ENCODE measurements at places on chromosomes 13 and 19.

- no peak for DNase-seq
These were observed 223.8 kb downstream of the TDRD3 start for GRCh38 chr13:60620611-60621395.

DNA sequence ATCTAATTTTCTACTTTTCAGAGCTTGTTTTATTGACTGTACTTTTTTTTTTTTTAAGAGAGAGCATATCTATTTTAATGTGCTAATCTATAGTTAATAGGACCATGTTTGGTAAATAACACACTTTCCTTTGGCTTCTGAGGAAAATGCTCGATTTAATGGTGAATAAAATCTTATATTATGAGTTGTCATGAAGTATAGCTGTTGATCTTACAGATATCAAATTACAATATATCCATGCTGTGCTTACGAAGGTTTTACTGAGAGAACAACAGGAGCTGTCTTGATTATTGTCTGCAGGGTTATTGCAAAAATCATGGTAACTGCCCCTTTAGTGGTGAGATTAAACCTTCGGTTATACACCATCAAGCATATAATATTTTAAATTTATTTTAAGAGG, 29.6 kb downstream of the URI1 start:
- no peak for DNase-seq

GRCh38 chr19:16379521-16380313, 55.1 kb downstream of the KLF2 start:
- no peak for DNase-seq

GRCh38 chr13:93412676-93413075, 186.1 kb downstream of the GPC6 start:
- no peak for DNase-seq

DNA sequence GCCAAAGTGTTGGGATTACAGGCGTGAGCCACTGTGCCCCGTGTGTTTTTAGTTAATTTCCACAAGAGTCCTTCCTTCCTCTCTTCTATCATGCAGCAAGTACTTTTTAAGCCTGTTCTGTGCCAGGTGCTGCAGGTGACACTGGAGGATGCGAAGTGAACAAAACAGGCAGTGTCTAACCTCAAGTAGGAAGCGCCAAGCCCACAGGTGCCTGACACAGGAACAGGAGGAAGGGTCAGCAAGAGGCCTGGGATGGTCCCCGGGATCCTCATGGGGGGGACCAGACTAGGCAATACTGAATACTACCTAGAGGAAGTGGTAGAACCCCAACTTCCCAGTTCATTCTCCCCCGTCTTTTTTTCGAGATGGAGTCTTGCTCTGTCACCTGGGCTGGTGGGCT, 1.8 kb upstream of the CALR start:
- DNase-seq = no peak

DNA sequence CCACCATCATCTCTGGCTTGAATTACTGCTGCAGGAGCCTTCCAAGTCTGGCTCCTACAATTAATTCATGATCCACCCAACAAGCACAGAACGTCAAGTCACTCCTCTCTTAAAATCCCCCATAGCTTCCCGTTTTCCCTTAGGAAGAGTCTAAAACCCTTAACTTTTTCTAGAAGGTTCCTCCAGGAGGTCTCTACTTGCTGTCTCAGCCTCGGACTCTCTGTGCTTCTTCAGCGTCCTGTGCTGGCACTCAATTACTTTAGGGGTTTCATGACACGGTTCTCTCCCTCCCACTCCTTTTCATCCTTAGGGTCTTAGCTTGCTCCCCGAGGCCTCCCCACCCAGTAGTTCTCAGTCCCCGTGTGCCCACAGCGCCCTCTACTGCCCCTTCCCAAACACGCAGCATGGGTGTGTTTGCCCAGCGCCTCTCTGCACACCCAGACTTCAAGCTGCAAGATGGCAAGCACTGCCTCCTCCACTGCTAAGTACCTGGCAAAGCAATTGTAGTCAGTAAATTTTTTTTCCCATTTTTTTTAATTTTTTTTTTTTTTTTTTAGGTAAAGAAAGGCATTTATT, 25.8 kb upstream of the MAP3K10 start:
- peak; percentile 46 for DNase-seq

- no peak for DNase-seq
These were observed 45.5 kb upstream of the DACH1 start for GRCh38 chr13:71912524-71912923.

DNA sequence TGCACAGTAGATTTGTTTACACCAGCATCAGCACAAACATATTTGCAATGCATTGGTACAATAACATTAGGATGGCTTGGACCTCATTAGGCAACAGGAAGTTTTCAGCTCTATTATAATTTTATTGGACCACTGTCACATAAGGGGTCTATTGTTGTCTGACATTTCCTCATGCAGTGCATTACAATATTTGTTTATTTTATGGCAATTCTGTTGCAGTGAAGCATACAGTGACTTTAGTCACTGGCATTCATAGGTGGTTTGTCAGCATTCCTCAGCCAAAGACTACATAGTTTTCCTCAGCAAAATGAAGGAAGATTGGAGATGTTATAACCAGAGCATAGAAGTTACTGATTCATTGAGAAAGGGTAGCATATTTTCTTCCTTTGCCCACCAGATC, 1732.9 kb downstream of the PCDH9 start:
- peak; percentile 66 for DNase-seq

GRCh38 chr13:73943137-73943964, 190.9 kb downstream of the KLF12 start:
- no peak for DNase-seq

DNA sequence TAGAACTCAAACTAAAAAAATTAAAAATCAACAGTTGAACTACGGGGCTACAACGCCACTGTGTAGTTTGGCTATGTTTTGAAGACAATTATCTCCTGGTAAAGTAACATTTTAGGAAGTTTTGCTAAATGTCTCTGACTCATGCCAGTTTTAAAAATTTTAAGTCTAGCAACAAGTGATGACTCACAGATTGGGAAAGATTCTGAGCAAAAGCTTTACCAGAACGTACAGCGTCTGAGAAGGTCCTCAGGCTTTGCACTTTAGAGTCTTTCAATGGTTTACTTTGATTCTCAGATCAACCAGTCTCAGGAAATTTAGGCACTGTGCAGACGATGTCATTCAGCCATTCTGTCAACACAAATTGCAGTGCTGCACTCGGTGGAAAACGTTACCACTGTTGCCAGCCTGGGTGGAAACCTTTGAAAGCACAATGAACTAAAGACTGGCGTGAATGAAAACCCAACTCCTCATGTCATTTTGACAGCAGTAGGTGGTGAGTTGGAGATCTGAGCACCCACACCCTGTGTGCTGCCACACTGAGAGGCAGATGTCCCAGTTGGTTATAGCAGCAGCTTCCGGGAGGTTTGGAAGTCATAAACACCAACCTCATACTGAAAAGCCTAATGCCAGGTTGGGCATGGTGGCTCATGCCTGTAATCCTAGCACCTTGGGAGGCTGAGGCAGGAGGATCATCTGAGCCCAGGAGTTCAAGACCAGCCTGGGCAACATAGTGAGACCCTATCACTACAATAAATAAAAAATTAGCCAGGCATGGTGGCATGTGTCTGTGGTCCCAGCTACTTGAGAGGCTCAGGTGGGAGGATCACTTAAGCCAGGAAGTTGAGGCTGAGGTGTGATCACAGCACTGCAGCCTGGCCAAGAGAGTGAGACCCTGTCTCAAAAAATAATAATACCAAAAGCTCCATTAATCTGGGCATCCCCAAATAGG, 6.3 kb upstream of the WTIP start:
- DNase-seq = peak; percentile 84

DNA sequence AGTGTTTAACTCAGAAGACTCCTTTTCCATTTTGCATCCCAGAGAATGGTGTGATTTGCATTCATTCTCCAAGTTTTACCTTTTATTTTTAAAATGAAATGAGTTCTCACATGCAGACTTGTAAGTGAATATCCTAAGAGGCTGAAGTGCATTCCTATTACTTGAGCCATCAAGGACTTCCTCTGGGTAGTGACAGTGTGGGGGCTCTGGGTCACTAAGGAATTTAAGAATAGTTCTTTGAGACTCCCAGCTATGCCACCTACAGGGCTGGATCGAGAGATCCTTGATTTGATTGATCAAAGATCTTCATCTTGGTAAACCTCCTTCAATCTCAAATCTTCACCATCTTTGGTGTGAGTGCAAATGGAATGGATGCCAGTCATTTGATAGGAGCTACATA, 36.3 kb upstream of the SLC10A2 start:
- peak; percentile 7 for DNase-seq

DNA sequence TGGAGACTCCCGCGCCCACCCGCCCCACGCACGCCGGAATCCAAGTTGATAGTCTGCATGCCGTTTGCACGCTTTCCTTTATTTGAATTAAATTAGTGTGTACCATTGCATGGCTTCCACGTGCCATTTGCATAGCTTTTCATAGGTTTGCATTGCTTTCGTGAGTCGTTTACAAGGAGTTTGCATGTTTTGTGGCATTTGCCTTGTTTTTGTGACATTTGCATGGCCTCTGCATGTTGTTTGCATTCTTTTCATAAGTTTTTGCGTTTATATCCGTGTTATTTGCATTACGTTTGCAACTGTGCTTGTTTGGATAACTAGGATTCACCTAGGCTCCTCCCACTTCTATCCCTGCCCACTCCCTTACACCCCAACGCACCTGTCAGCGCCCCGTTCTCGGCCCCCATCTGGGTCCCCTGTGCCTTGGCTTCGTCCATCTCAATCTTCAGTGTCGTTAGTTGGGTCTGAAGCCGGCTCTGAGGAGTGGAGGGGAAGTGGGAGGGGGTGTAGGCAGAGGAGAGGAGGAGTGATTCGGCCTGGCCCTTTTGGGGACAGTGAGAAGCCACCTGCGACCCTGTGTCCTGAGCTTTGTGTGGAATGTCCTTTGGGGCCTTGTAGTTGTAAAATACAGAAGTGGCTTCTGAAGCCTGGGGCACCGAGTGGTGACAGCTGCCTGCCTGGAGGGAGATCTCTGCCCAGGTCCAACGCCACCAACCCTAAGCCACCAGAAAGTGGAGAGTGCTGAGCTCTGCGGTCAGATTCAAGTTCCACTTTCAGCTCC, 2.4 kb downstream of the CCDC194 start:
- no peak for DNase-seq

- no peak for DNase-seq
These were observed 95.0 kb downstream of the RNF17 start for GRCh38 chr13:24858953-24859352.

- no peak for DNase-seq
These were observed 143.4 kb downstream of the DLEU7 start for GRCh38 chr13:50699874-50700663.

GRCh38 chr19:51421229-51422052, 4.0 kb upstream of the SIGLEC10 start:
- DNase-seq = no peak

GRCh38 chr19:50290011-50290410, 39.2 kb downstream of the KCNC3 start:
- DNase-seq = no peak

GRCh38 chr13:77717508-77717907, 20.0 kb downstream of the SLAIN1 start:
- no peak for DNase-seq

- DNase-seq = no peak
These were observed 7.0 kb downstream of the TUBGCP3 start for GRCh38 chr13:112580912-112581311.

DNA sequence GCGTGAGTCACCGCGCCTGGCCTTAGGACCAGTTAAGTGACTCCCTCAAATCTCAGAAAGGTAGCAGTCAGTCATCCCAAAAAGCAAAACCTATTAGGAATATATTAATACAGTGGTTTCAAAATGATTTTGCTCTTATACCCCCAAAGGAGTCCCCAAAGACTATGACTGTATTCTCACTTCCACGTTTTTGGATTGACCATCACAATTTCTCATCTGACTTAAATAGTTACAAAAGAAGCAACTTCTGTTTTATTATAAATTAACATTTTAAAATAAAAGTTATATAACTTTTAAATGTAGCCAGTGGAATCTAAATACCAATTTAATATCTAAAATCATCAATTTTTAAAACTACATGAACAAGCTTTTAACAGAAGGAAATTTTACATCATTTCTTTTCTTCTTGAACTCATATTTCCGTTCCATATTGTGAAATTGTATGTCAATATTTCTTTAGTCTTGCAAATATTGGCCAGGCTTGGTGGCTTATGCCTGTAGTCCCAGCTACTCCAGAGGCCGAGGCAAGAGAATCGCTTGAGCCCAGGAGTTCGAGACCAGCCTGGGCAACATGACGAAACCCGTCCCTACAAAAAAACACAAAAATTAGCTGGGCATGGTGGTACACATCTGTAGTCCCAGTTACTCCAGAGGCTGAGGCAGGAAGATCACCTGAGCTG, 1.5 kb upstream of the SPART start:
- DNase-seq = no peak

DNA sequence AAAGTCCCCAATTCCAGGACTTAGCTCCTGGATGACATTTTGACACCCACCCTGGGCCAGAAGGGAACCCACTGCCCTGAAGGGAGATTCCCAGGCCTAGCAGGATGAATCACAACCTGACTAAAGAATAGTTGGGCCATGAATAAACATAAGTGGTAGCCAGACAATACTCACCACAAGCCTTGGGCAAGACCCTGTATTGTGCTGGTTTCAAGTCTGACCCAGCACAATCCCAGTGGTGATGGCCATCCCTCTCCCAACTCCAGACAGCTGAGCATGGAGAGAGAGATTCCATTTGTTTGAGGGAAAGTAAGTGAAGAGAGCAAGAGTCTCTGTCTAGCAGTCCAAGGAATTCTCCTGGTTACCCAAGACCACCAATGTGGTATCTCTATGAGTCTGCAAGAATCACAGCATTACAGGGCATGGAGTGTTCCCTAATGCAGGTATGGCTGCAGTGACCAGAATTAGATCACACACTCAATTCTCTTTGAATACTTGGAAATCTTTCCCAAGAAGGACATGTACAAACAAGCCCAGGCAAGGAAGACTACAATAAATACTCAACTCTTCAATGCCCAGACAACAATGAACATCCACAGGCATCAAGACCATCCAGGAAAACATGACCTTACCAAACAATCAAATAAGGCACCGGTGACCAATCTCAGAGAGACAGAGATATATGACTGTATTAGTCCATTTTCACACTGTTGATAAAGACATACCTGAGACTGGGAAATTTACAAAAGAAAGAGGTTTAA, 158.0 kb downstream of the VWA8 start:
- peak; percentile 65 for DNase-seq

GRCh38 chr13:74450525-74450845, 316.3 kb upstream of the KLF12 start:
- DNase-seq = no peak

- DNase-seq = no peak
These were observed 294.5 kb downstream of the ENOX1 start for GRCh38 chr13:43492311-43492710.

GRCh38 chr13:69028936-69029335, 1078.7 kb upstream of the ATXN8OS start:
- DNase-seq = no peak

Data from fibroblast of skin of scalp (primary cell).